GM18507 (cell line): ENCODE measurements at places on chromosomes 11 and 22.
A peak's percentile ranks its signal among the peaks of the same experiment; 100 is the strongest.

- DNase-seq, result peak; percentile 56
Observed at GRCh38 chr22:42397332-42398249, 34.6 kb downstream of the NFAM1 start.

DNA sequence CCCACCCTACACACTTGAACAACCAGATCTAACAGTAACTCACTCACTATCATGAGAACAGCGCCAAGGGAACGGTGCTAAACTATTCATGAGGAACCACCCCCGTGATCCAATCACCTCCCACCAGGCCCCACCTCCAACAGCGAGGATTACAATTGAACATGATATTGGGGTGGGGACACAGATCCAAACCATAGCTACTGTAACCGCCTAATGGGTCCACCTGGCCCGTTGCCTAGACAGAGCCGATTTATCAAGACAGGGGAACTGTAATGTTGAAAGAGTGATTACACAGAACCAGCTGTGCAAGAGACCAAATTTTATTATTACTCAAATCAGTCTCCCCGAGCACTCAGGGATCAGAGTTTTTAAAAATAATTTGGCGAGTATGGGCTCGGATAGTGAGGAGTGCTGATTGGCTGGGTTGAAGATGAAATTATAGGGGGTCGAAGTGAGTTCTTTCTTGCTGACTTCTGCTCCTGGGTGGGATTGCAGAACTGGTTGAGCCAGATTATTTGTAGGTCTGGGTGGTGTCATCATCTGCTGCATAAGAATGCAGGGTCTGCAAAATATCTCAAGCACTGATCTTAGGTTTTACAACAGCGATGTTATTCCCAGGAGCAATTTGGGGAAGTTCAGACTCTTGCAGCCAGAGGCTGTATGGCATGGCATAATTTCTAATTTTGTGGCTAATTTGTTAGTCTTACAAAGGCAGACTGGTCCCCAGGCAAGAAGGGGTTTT, 17.9 kb upstream of the ZC3H12C start:
- DNase-seq, result no peak

GRCh38 chr22:45227645-45228400, 12.9 kb downstream of the KIAA0930 start:
- DNase-seq, result no peak

GRCh38 chr11:59891781-59892181, 13.2 kb downstream of the OOSP3 start:
- no peak for DNase-seq

DNA sequence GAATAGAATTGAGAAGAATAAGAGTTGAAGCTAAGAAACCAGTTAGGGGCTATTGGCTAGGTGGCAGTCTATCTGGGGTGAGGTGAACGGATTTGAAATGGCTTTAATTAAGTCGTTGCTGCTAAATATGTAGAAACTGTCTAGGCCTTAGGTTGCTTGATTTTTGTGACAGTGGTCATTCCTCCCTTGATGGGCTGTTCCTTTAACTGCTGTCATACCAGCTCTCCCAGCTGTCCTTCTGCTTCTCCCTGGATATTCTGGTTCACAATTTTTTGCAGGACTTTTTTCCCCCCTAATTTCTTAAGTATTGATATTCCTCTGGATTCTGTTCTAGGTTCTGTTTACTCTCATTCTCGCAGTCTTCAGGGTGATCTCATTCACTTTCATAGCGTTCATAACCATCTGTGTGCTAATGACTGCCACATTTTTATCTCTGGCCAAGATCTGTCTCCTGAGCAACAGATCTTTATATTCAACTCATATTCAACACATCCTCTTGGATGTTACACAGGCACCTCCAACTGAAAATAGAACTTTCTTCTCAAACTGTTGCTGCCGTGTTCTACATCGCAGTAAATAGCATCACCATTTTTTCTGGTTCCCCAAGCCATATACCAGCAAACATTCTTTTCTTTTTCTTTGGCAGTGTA, 134.1 kb downstream of the UVRAG start:
- no peak for DNase-seq

- no peak for DNase-seq
Observed at GRCh38 chr22:22943521-22944267, 56.1 kb downstream of the IGLL5 start.

DNA sequence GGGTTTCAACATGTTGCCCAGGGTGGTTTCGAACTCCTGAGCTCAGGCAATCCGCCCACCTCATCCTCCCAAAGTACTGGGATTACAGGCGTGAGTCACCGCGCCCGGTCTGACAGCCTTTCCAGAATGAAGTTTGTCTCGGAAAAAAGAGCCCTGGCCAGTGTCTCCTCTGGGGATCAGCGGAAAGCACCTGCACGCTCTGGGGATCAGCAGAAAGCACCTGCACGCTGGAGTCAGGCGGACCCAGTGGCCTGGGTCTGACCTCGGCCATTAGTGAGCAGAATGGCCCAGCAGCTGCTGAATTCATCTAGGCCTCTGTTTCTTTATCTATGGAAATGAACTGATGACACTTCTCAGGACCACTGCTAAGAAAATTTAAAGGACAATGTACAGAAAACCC, 10.5 kb upstream of the TESMIN start:
- no peak for DNase-seq

GRCh38 chr11:74476536-74476935, 9.2 kb upstream of the KCNE3 start:
- DNase-seq, result no peak

DNA sequence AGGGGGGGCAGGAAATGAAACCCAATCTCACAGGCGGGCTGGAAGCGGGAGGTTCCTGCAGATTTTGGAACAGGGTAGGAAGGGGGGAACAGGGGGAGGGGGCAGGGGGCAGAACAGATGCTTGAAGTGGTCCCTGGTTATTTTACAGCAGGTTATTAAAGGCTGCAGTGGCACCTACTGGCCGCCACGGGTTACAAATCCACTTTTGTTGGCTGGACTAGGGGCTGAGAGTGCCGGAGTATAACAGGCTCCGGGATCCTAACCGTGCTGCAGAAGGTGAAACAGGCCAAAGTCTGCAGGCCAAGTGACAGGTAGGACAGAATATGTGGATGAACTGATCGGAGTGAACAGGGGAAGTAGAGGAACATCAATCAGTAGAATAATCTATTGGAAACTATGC, 2.5 kb downstream of the ROBO3 start:
- DNase-seq, result no peak

GRCh38 chr11:134374171-134374570, 37.9 kb downstream of the B3GAT1 start:
- DNase-seq, result no peak

DNA sequence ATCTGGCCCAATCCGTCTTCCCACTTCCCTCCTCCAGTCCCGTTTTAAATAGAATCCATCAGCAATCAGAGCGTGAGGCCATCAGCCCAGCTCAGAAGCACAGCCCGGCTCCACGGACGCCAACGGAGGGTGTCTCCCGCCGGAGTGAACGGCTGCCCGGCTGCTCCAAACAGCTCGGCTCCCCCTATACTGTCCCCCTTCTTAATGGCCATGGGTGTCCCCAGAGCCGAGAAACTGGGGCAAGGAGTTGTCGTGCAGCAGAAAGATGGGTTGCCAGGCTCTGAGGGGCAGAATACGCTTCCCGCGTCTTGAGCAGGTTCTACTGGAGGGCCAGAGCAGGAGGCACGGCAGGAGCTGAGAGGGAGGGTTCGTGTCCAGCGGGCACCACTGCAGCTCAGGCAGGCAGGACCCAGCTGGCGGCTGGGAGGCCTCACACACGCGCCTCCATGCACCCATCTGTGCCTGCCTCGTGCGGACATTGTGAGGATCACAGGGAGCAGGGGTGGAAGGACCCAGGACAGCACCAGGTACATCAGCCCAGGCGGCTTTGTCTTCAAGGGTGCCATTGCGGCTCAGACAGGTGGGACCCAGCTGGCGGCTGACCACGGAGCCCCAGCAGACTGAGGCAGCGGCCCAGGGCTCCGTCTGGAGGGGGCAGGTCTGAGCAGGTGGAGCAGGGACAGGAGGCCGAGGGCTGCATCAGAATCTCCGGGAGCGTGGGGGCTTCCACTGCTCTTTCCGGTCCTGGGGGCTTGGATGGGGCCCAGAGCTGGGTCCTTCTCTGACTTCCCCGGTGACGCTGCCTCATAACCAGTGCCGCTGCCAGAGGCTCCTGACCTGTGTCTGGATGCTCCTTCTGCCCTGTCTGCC, 882.7 kb downstream of the BRD1 start:
- no peak for DNase-seq

DNA sequence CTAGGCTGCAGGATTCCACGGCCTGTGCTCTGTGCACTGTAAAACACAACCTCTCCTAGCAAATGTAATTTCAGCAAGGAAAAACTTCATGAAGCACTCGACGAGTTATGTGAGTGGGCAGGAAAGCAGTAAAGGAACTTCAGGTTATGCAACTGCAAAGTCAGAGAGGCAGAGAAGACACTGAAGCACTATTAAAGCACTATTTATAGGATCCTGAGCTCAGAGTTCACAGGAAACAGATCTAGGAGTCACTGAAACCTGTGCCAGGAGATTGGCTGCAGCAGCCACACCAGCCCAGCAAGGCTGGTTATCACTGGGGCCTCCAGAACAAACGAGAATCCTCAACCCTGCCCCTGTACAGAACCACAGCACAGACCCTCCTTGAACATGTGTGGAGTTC, 2.5 kb downstream of the SMIM35 start:
- no peak for DNase-seq

GRCh38 chr22:50185375-50186087, at the start of gene TRABD:
Gene TRABD (plus strand): TSS chr22:50185913. CDS start chr22:50193061, 7,148 bp downstream.
- DNase-seq, result peak; percentile 93

DNA sequence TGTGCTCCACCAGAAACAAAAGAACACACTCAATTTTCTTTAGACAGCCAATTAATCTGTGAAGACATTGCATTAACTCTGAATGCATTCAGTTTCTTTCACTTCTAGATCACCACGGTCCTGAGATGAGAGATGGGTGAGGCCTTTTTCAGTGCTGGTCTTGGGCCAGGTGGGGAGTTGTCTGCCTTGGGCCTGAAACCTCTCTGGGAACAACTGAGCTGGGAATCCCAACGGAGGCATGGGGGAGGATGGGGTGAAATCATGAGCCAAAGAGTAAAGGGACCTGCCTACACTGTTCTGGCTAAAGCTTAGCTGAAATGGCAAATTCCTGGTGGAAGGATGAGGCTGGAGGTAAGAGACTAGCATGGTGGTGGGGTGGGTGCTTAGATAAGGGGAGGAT, 353.5 kb upstream of the B3GAT1 start:
- no peak for DNase-seq

GRCh38 chr22:20218987-20219386, 49.1 kb downstream of the RTN4R start:
- DNase-seq, result no peak

GRCh38 chr11:119772641-119773415, 43.8 kb upstream of the NECTIN1 start:
- no peak for DNase-seq

DNA sequence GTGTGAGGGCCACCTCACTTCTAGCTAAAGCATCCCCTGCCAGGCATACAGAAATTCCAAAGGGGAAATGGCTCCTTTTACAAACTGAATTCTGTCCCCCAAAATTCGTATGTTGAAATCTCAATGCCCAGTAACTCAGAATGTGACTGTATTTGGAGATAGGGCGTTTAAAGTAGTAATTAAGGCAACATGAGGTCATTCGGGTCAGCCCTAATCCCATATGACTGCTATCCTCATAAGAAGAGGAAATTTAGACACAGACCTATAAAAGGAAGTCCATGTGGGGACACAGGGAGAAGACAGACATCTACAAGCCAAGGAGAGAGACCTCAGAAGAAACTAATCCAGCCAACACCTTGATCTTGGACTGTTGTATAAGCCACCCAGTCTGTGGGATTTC, 119.1 kb downstream of the CHST1 start:
- DNase-seq, result no peak

DNA sequence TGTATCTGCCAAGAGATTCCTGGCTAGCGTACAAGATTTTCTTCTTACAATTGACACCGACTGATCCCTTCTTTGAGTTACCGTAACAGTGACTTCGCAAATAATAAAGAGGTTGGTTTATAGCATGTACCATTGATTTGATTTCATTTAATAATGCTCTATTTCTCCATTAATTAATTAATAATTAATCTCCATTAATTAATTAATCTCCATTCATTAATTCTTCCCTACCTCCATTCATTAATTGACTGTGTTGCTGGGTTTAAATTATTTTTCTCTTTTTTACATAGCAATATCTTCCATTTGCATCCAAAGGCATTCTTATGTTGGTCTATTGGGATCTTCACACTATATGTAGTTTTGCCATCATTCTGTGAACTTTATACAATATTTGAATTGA, 21.0 kb downstream of the OR5AS1 start:
- no peak for DNase-seq

- DNase-seq, result no peak
Observed at GRCh38 chr22:45120931-45121330, 42.8 kb upstream of the NUP50 start.

DNA sequence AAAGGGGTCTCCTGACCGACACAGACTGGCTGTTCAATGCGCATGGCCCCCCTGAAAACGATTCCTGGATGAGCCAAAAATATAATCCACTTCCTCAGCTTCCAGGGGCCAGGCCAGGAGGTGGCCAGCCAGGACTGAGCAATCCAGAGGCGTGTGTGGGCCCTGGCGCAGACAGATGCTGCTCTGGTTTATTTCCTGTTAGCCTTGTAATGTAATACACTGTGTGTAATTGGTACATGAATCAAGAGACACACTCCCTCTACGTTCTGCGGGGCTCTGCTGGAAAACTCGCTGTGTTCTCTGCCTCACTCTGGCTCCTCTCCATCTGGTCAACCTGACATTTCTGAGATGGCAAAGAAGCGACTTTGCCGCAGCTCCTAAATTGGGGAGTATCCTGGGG, 26.3 kb upstream of the ISX start:
- DNase-seq, result no peak

GRCh38 chr11:105033781-105034180, 1.2 kb downstream of the CASP1 start:
- DNase-seq, result no peak
